ENCODE measurements at places on chromosomes 5 and 9.

- DNase-seq, result no peak
These were observed 1.9 kb upstream of the ARSI start for GRCh38 chr5:150304481-150305081.

DNA sequence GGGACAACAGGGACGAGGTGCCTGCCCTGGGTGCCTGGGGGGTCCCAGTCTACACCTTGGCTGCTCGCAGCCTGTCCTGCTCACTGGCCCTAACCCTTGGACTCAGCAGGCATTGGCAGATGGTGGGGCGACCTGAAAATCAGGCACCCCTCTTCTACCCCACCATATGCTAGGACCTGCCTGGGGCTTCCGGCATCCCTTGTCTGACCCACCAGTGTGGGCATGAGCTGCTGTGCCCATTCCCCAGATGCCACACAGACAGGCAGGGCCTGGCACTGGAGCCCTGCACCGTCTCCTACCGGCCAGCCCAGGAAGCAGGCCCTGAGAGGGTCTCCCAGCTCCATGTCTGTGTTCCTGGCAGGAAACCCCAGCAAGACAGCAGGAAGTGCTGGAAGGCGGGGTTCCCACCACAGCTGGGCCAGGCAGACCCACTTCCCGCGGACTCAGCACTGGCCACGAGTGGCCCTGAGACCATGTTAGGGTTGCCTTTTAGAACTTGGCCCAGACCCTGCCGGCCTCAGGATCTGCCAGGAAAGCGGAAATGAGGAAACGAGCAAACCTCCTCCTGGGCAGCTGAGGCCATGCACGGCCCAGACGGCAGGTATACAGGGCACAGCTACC, 3.1 kb downstream of the NINJ1 start:
- DNase-seq, result no peak

DNA sequence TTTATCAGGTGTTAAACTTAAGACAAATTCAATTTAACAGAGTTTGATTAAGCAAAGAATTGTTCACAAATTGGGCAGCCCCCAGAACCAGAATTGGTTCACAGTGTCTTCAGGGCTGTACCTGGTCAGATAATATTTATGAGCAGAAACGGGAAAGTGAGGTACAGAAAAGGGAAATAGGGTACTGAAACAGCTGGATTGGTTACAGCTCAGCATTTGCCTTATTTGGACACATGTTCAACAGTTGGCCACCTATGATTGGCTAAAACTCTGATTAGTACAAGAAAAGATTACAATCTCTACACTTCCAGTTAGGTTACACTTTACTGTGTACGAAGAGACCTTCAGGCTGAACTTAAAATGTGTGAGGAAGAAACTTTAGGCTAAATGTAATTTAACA, 18.7 kb downstream of the LRRC70 start:
- DNase-seq, result no peak

DNA sequence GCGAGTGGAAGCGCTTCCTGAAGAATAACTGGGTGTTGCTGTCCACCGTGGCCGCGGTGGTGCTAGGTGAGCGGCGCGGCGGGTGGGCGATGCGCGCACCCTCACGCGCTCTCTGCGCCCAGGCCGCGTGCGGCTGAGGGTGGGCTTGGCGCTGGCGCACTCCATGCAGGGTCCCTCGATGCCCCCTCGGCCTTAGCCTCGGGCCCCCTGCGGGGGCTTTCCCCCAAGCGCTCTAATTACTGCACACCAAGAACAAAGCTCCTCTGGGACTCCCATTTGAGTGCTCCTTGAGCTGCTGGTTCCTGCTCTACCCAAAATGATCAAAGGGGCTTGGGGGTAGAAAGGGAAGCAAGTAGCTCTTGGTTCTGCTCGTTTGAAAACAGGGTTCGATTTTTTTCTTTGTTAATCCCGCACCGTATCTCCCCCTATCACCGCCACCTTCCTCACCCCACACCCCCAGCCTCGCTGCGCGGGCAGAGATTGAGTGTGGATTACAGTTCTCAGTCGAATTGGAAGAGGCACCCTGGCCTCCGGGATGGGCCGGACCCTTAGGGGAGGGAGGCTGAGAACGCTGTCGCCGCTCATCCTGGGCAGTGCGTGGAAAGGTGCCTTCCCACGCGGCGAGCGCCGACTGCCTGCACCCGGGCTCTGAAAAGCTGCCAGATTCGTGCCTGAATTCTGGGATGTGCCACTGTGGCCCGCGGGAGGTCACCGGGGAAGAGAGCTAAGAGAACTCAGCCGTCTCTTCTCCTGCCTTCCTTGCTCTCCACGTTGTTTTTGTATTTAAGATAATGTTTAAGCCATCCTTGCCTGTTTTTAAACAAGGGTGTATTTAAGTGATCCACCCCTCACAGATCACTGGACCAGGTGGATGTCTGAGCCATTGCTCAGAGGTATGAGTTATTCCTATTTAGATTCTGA, 697 bp downstream of the SLC1A1 start:
- no peak for DNase-seq

Data from left kidney (tissue), 8 donors.